ENCODE measurements at places on chromosomes 3 and 15.

- DNase-seq, result no peak
Measured at GRCh38 chr15:51134416-51135199, 39.9 kb upstream of the TNFAIP8L3 start.

GRCh38 chr3:58141766-58142345 is 68.9 kb downstream of the DNASE1L3 start:
- no peak for DNase-seq

DNA sequence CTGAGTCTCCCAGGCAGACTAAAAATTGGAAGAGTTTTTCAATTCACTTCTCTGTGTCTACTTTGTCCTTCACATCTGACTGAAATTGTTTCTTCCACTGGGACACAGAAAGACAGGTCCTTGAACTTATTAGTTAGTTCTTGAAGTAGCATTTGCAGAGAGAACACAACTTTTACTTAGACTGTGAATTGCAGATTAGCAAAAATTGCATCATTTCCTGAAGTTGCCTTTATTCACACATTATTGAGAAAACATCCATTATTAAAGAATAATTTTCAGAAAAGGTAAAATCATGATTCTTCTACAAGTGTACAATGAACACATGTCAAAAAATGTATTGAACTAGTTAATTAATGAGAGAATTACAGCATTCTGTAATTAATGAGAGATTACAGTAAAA is 1.4 kb upstream of the COMMD2 start:
- DNase-seq, result no peak

GRCh38 chr3:20123131-20123652 is 62.8 kb downstream of the SGO1 start:
- no peak for DNase-seq

DNA sequence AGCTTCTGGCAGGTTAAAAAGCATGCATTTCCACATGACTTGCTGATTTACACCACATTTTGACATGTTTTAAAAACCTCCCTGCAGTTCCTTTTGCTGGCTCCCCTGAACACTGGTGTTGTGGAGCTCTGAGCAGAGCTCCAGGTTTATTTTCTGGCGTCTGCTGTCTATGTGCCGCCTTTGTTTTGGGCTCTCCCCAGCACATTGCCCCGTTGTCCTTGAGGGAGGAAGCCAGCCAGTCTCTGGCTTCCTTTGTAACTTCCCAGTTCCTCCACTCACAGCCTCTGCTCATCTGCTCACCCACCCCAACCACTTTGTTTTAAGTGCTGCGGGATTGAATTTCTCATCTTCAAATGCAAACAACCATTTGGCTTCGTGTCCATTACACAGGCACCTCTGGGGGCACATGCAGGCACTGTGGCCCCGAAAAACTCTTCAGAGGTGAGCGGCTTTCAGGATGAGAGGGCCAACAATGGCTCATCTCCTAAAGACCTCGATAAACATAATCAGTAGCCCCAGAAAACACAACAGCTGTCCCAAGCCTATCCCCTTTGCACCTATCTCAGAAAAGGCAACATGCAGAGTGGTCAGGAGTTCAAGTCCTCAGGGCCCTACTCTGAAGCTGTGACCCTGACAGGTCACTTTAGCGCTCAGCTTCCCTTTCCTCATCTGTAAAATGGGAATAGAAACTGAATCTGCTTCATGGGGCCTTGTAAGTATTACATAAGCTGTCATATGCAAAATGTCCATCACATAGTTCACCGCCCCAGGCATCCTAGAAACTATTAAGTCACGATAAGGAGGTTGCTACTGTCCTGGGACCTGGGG is 1.3 kb upstream of the MEF2A start:
- DNase-seq, result no peak

GRCh38 chr3:79215286-79215685 is 552.5 kb downstream of the ROBO1 start:
- DNase-seq, result no peak

DNA sequence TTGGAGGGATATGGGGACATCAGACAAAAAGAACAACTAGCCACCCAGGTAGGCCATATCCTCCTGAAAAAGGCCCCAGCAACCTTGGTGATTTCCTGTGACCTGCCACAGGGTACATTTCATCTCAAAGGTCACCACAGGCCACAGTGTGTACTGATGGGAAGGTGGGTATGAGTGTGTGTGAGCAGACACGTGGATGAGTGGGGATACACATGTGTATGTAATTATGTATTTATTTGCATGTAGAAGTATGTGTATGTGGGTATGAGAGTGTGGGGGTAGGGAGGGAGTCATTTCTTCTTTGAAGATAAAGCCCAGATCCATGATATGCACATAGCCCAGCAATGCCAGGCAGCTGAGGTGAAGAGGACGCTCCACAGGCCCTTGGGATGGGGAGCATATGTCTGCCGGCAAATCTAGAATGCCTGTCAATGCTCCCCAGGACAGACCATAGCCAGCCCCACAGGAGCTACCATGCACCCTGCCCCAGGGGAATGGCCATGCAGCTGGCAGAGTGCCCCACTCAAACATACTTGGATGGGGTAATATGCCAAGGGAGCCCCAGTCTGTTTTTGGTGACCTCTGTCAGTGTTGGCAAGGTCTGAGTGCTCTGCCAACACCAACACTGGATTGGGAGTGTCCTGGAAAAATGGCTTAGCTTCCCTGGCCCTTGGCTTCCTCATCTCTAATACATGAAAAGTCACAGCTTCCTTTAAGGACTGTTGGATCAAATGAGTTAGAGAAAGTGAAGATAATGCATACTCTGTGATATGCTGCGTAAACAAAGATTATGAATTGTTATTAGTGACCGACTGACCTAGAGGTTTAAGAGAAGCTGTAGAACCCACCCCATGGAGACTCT is 42.4 kb downstream of the RAB6B start:
- DNase-seq, result no peak

DNA sequence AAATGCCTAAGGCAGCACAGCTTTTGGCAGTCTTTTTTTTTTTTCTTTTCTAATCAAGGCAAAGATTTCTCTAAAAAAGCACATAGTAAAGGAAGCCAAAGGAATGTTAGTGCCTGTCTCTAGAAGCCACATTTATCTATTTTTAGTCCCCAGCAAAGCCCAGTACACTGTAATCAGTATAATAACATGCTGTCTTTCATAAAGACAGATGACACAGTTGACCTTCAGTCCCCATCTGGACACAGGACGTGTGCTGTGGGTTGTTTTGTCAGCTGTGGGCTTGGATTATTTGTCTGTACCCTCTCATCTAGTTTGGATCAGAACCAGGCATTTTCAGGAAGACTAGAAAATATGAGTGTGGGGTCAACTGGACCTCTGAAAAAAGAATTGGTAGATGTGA is 110.4 kb upstream of the CTNNB1 start:
- DNase-seq, result no peak

DNA sequence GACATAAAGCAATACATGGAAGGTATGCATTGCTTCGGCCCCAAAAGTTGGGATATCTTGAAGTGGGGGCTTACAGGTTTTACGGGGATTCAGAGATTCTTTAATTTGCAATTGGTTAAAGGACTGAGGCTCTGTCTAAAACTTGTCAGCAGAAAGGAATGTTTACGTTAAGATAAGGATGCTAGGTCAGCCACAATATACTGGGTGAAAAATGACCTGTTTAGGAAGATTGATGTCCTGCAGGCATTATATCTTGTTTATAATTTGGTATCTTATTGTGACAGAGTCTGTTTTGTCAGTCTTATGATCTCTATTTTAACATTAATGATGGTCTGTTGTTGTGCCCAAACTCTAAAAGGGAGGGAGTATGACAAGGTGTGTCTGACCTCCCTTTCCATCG is 15.3 kb upstream of the CCNDBP1 start:
- DNase-seq, result no peak

DNA sequence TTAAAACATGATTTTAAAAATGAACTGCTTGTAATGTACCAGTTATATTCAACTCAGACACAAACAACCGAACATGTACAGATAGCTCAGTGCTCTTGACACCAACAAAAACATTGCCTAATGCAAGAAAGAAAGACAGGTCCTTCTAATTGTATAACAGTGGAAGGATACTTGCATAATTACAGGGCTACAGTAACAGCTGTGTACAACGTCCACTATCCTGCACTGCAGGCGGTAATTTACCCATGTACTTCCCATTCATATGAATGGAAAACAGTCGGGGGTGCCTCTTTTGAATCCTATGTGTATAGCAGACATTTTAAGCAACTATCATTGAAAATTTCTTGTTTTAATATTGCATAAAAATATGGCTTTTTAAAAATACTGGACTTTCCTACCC is 41.1 kb upstream of the PLSCR5 start:
- DNase-seq, result no peak

DNA sequence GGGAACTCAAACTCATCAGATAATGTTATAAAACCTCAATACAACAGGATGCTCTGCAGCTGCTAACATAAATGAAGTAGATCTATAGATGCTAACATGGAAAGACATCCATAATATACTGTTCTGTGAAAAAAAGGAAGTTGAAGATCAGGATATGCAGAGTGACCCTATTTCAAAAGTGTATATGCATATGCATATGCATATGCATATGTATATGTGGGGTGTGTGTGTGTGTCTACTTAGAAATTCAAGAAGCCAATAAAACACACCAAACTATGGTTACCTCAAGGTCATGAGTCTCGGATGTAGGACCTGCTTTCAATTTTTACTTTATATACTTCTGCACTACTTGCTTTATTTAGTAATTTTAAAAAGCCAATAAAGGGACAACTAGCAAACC is 125.6 kb downstream of the ABHD5 start:
- DNase-seq, result no peak

- no peak for DNase-seq
Measured at GRCh38 chr15:51798281-51798680, 31.2 kb upstream of the TMOD3 start.

DNA sequence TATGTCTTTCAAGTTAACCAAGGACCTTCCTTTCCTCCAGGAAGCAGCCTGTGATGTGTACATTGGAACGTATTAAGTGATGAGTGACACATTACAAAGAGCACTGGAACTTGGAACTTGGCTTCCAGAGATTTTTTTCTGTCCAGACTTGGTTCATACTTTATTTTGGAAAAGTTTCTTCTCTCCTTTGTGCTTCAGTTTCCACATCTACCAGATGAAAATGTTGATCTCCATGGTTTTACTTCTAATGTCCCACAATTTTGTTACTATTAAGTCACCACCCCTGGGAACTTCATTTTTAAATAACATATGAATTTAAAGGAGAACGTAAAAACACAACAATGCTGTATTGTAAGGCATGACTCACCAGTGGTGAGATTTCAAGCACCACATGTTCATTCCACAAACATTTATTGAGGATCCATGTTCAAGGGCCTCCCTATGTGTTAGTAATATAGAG is 290.7 kb upstream of the LMCD1 start:
- no peak for DNase-seq

GRCh38 chr3:190330936-190331734 is 8.9 kb upstream of the CLDN1 start:
- no peak for DNase-seq

DNA sequence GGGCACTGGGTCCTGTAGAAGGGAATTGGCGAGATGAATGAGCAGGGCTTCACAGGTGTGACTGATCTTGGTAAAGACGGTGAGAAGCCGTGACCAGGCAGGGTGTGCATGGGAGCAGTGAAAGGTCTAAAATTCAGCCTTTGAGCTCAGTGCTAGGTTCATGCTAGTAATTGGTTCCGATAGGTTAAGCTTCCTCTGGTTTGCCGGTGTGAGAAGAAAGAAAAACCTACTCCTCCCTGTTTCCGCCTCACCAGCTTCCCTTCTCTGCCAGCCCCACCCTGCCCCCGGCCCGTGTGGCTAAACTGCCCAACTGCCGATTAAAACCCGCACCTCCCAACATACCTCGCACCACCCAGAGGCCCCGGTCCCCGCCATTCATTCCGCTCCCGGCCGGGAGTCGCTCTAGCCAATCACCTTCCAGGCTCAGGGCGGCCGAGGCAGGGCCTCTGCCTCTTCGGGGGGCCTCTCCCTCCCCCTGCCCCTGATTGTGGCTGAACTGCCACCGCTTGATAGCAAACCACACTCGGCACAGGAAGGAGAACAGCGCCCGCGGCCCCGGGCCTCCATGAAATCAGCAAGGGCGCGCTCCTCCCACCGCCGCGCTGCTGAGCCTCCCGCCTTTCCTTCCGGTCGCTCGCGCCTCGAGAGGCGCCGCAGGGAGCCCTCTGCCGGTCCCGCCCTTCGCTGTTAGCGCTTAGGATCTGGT is 7.3 kb upstream of the NRROS start:
- DNase-seq, result peak; percentile 88
